ENCODE measurements at places on chromosomes 2 and 18. TPM values are rescaled to one million over a fixed set of nuclear protein-coding genes. Genes with fewer than 3 reads are reported as not detected.

Gene FAM228A
- polyA plus RNA-seq, result 2.6 TPM

Gene FSHR
- polyA plus RNA-seq, result not detected

Gene CD207
- not detected for polyA plus RNA-seq

Gene ACTG2
- polyA plus RNA-seq, result not detected

Gene ACMSD
- not detected for polyA plus RNA-seq

Gene SERPINB12
- not detected for polyA plus RNA-seq

Gene ACADL
- 0.36 TPM for polyA plus RNA-seq

Gene DSC3
- polyA plus RNA-seq, result not detected

Gene LIPG
- not detected for polyA plus RNA-seq
